Left renal pelvis (tissue), 4 donors: ENCODE measurements at places on chromosomes 12 and 14. TPM values are rescaled to one million over a fixed set of nuclear protein-coding genes. Genes with fewer than 3 reads are reported as not detected.

AJUBA gene
- 89.0 TPM for polyA plus RNA-seq

HVCN1 gene
- 11.4 TPM for polyA plus RNA-seq

OASL gene
- polyA plus RNA-seq: 0.12 TPM

DPF3 gene
- polyA plus RNA-seq: 5.0 TPM

SYNE3 gene
- polyA plus RNA-seq: 2.0 TPM

CYP46A1 gene
- 3.4 TPM for polyA plus RNA-seq

HPD gene
- 4.5 TPM for polyA plus RNA-seq
